ENCODE measurements at places on chromosomes 2 and 18.
A peak's percentile ranks its signal among the peaks of the same experiment; 100 is the strongest.

DNA sequence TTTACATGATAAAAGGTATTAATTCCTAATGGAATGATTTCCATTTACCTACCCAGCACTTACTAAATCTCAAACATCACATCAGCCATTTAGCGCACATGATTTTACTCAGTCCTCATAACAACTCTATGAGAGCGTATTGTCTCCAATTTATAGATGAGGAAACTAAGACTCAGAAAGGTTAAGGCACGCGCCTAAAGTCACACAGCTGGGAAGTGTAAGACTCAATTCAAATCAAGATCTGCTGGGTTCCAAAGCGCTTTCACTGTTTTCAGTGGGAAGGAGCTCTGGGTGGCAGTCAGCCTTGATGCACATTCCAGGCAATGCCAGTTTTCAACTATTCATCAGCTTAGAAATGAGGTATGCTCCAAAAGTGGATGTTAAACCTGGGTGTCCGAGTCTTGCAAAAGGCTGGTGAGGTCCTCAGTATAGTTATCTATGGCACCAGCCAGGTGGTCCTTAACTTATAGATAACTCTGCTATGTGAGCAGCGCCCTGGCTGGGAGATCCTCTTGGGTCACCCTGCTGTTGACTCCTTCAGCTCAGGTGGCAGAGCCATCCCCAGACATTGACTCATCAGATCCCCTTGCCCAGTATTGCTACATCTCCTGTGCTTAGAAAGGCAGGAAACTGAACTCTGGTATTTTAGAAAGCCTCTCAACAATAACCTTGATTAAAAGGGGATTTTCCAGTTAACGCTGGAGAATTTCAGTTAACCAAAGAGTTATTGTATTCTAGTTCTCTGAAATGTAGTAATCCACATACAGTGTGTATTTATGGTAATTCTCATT lies 47.1 kb downstream of the SLC4A1AP start:
- DNase-seq = no peak

GRCh38 chr18:11963991-11964484 lies 17.3 kb upstream of the IMPA2 start:
- no peak for DNase-seq

GRCh38 chr2:84389794-84390193 lies 69.3 kb downstream of the SUCLG1 start:
- no peak for DNase-seq

GRCh38 chr18:49747876-49748275 lies 65.5 kb downstream of the ACAA2 start:
- DNase-seq = no peak

DNA sequence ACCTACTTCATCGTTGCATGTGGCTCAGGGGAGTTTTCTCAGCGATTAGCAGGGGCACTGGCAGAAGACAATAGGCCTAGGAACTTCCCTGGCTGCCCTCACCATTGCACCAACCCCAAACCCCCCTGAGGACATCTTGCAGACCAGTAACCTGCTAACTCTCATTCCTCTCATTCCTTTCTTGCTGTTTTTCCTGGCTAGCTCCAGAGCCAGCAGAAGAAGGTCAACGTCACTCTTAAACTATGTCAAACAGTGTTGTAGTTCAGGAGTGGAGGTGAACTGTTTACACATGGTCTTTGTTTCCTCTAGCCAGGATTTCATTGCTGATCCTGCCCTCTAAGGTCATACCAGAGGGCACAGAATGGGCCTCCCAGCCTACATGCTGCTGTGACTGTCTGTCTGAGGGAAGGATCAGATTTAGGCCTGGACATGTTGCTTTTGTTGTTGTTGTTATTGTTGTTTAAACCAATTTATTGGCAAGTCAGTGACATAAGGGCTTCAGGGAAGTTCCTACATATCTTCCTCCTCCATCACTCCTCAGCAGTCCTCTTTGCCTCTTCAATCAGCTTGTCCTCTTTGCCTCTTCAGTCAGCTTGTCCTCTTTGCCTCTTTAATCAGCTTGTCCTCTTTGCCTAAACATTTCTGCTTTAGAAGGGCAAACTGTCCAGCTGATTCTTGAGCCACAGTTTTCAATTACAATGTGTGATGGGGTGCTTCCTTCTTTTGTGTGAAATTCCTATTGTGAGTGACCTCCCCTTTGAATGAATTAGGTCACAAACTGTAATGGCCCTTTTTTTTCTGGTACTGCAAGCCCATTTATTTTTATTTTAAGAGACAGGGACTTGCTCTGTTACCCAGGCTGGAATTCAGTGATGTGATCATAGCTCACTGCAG lies 471.9 kb upstream of the TNP1 start:
- peak; percentile 53 for DNase-seq

DNA sequence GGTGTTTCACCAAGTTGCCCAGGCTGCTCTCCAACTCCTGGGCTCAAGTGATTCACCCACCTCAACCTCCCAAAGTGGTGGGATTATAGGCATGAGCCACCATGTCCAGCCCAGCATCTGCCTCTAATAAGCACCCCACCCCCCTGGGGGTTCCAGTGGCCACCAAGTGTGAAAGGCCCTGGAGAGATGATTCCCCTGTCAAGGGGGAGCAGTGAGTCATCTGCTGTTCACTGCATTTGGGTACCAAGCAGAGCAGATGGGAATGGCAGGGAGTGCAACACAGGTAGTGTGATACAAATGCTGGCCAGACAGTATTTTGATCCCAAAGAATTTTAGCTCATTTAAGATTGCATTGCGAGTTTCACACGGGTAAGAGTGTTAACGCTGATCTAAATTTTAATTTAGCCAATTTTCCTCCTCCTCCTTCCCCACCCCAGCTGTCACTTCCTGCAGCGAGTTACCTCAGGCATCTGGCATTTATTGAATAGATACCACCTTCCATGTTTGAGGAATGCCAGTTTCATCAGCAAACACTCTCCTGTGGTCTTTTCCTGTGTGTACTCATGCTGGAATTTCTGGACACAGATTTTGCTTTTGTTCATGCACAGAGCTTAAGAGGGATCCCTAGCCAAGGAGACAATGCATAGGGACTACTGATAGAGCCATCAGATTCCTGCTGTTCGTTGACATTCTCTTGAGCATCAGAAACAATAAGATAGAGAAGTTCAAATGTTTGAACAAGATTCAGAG lies 32.4 kb upstream of the NCK2 start:
- peak; percentile 31 for DNase-seq

GRCh38 chr18:46449033-46449432 lies 208.0 kb downstream of the LOXHD1 start:
- DNase-seq = no peak

- DNase-seq = no peak
Observed at GRCh38 chr2:173019755-173020154, 55.9 kb upstream of the MAP3K20 start.

DNA sequence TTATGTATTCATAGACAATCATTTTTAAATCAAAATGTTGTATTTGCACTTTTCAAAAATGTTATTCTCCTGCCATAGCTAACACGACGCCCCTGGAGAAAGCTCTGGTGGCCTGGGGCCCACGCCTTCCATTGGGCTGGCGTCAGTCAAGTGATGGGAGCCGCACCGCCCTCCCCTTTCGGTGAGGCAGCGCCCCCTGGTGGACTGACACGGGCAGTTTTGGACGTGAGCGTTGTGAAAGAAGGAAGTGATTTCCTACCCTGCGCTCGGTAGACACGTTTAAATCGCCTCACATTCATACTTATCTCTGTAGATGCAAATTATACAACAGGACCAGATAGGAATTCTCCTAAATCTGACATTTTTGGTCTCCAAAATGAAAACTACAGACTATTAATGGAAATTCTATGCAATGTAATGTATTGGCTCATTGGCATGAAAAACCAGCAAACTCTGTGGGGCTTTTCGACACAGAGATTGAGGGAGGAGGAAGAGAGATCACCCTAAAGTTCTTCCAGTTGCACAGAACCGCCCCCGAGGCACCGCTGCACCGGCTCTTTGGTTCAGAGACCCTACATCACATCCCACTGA lies 326.2 kb upstream of the SOX11 start:
- peak; percentile 30 for DNase-seq

- no peak for DNase-seq
Observed at GRCh38 chr2:46462936-46463335, 16.4 kb upstream of the TMEM247 start.

- no peak for DNase-seq
Observed at GRCh38 chr2:223121283-223121682, 69.3 kb downstream of the KCNE4 start.

GRCh38 chr2:123953846-123954245 lies 71.2 kb upstream of the CNTNAP5 start:
- peak; percentile 58 for DNase-seq

GRCh38 chr2:239832490-239833268 lies 192.5 kb downstream of the NDUFA10 start:
- no peak for DNase-seq

DNA sequence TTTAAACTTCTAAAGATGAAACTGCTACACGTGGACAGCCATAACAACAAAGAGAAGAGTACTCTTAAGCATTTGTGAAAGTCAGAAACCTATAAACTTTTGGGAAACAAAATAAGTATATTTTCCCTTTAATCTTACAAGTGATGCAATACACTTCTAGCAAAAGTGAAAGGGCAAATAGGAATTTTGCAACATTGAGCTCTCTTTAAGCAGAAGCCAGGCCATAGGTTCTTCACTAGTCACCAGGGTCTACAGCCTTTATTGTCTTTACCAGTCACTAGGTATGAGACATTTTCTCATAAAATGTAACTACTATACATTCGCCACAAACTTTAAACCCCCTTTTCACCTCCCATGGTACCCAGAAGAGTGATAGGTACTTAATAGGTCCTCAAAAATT lies 37.5 kb downstream of the SCN1A start:
- DNase-seq = no peak

- DNase-seq = peak; percentile 39
Observed at GRCh38 chr18:69874058-69874457, 73.6 kb downstream of the CD226 start.

DNA sequence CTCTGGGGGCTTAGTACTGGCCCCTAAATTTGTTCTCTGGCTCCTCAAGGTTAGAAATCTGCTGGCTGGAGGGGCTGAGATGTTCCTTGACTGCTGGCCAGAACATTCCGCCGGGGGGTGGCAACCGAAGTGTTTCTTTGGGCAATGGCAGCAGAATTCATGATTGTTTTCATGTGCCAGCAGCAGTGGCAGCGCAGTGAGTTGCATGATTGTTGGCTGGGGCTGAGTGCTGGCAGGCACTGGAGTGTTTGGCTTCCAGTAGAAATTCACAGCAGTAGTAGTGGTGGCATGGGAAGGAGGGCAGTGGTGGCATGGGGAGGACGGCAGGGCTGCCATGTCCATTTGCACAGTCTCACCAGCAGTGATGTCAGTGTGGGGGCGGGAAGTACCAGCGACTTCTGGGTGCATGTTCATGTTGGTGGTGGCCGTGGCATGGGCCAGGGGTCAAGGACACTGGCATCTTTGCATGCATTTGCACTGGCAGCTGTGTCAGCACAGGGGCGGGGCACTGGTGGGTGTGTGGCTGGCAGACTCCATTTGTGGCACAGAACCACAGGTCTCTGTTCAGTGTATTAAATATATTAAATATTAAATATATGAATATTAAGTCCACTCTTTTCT lies 130.6 kb upstream of the CDH7 start:
- no peak for DNase-seq

DNA sequence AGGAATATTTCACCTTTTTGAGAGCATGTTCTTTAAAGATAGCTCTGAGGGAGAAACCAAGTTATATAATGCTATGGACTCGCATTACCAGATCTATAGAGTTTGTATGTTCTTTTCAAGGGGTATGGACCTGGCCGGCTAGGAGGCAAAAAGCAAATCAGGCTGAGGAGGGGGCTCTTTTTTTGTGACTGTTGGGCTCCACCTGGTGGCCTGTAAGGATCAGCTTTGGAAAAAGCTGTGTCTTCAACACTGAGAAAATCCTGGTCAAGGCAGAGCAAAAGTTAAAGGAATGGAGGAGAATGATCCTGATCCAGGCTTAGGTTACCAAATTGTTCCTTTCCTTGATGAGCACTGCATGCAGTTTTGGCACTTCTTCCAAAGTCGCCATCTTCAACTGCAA lies 180.5 kb downstream of the DIS3L2 start:
- peak; percentile 22 for DNase-seq

DNA sequence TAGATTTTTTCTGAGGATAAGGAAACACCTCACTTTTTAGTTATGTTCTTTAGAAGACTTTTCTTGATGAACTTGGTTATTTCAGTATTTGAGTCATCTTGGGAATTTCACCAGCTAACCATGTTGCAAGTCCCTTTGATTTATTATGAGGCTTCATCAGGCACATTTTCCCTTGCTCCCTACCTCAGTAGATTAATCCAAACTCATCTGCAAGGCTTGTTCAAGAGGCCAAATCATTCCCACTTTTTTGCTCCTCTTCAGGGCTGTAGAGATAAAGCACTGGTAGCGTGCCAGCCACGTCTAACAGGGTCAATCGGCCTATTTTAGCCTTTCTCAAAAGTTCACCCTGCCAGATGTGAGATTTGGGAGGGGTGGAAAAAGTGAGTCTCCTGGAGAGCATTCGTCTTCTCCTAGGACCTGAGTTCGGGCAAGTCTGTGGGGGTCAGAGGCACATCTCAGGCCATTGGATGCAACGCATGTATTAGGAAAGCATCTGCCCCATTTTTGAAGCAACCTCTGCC lies 120.3 kb downstream of the RDH14 start:
- DNase-seq = no peak

- DNase-seq = peak; percentile 62
Observed at GRCh38 chr2:233707940-233708644, 4.6 kb upstream of the UGT1A5 start.

DNA sequence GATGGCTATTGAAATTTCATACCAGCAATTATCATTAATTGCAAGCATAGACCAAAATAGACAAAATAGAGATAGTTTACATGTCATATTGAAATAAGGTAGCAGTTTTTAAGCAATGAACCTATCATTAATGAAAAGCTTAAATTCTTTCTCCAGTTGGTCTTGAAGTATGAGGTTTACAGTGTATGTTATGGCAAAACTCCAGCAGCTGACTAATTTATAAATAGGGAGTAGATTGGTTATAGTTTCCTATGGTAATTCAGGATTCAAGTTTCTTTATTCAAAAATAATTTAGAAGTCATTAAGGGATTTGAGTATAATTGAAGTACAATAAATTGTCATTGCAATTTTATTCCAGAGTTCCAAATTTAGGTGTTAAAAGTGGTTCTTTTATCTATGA lies 69.6 kb upstream of the COL5A2 start:
- no peak for DNase-seq

DNA sequence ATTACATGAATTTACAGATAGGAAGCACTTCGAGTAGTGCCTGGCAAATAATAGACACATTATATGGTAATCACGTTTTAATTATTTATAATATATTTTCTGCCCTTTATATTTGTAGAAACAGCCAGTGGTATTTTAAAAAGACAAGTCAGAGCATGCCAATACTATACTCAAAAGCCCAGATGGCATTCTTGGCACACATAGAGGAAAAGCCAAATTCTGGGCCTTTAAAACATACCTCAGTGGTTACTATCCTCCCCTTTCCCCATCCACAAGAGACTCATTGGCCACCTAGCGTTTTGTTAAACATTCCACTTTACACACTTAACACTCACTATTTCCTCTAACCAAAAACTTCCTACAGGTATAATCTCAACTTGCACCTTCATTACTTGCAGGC lies 63.3 kb upstream of the ZNF804A start:
- DNase-seq = no peak

DNA sequence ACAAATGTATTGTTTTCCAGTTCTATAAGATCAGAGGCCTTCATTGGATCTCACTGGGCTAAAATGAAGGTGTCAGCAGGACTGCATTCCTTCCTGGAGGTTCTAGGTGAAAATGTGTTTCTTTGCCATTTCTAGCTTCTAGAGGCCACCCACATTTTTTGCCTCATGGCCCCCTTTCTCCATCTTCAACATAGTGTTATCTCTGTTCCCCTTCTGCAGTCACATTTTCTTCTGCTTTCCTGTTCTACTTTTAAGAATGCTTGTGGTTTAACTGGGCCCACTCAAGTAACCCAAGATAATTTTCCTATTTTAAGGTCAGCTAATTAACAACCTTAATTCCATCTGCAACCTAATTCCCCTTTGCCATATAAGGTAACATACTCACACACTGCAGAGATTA lies 36.1 kb downstream of the METTL21A start:
- DNase-seq = no peak
